HS-5 (cell line): ENCODE measurements at places on chromosomes 7 and 10.

DNA sequence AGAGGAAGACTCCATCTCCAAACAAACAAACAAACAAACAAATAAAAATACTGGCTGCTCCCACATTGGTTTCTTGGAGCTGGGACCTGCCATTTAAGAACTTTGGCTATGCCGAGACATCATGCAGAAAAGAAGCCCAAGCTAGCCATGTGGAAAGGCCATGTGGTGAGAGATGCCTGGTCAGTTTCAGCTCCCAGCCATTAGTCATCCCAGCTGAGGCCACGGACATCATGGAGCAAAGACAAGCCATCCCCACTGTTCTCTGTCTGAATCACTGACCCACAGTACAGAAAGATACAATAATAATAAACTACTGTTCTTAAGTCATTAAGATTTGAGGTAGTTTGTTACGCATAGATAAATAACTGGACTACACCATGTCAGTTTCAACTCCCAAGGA is 70.0 kb upstream of the PCBD1 start:
- DNase-seq: no peak

DNA sequence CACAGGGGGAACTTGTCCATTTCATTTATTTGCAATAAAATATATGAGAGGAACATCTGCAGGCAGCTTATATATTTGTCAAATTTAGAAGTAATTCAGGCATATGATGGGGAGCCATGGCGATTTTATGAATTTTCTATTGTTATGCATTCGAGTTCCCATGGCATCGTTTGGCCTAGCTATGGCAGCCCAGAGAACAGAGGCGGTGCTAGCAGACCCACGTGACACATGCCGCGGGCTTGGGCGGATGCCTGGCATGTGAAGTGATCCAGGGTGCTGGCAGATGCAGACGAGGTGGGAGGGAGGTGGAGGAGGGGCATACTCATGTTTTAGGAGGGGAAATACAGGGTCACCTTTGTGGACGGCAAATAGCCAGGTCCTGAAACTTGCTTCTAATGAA is 560.0 kb upstream of the GALNT17 start:
- DNase-seq: no peak

DNA sequence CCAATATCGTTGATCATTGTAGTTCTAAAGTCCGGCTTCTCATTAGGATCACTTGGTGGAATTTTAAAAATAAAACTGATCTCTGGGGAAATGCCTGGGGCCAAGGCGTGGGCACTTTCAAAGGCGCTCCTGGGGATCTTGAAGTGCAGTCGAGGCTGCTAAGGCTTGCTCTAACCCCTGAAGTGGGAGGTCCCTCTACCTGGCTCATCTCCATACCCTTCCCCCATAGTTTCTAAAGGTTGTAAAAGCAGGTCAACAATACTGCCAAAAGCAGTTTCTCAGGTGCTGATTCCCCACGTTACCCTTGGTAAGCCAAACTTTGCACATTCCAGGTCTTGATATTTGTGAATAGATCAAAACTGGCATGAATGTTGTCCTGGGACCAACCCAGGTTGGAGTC is 79.0 kb upstream of the SP8 start:
- no peak for DNase-seq

GRCh38 chr7:15313361-15313760 is 248.5 kb downstream of the AGMO start:
- no peak for DNase-seq

DNA sequence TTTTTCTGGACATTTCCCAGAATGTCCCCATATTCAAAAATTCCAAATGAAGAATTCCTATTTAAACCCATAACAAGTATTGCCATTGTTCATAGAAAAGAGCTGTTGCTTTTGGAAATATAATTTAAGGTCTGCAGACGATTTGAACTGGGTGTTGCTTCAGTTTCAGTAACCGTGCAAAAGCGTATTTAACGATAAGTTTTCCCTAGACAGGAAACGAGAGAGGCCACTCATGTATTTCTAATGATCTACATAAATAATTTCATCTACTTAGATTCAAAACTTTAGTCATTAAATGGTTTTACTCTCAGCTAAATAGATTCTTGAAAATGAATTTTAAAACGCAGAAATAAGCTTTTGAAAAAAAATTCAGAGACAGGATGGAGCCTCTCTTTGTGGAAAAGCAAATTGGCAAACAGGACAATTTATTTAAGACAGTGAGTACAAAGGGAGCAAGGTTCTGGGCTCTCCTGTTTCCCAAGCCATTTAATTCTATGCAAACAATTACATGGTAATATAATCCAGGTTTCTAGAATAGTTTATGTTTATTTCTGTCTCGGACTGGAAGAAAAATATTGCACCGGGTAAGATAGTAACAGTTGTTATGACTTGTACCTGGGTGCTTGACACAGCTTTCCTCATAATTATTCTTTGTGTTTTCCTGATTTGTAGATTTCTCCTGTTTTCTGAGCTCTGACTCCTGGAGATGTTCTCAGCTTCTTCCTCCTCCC is 263.0 kb downstream of the BAMBI start:
- no peak for DNase-seq

GRCh38 chr7:25831831-25832411 is 320.1 kb upstream of the NFE2L3 start:
- DNase-seq: no peak

- DNase-seq: no peak
Observed at GRCh38 chr7:63117-63480, 129.3 kb upstream of the FAM20C start.

- no peak for DNase-seq
Observed at GRCh38 chr10:77299320-77299719, 338.3 kb downstream of the KCNMA1 start.

GRCh38 chr10:100504096-100504495 is 15.6 kb downstream of the SEC31B start:
- no peak for DNase-seq
